ENCODE measurements at places on chromosomes 7 and 10. TPM values are rescaled to one million over a fixed set of nuclear protein-coding genes. Genes with fewer than 3 reads are reported as not detected.

GRCh38 chr10:21020545-21020944 lies 123.4 kb upstream of the NEBL start:
- peak; percentile 51 for DNase-seq

DNA sequence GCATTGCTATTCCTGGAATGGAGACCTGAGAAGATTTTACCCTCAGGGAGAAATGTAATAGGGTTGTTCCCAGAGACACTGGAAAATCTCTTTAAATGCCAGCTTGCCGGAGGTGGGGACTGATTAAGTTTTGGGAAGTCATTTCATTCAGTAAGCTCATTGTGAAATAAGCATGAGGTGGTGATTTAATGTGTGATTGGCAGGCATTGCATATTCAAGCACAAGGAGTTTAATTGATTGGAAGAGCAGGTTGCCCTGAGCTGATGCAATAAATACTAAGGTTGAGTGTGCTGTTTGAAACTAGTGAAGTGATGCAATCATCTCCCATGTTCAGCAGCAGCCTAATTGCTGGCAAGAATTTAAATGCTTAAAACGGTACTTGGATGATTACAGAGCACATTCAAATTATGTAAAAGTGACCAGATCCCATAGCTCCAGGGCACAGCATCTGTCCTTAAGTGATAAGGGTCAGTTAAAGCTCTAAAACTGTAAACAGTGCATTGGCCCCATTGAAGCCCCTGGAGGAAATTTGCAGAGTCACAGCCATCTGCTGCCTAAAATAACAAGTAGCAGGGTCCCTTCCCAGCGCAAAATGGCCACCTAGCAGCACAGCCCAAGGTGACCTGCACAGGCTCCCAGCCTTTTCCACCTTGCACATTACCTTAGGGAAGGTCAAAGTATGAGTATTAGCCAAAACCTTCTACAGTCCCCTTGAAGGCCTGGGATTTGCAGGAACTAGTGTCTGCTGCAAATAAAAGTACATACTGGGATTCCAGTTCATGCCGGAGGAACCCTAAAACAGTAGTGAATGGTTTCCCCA lies 92.1 kb downstream of the CCDC71L start:
- DNase-seq: peak; percentile 98

GRCh38 chr7:5649641-5650040 lies 131.8 kb downstream of the RNF216 start:
- no peak for DNase-seq

DNA sequence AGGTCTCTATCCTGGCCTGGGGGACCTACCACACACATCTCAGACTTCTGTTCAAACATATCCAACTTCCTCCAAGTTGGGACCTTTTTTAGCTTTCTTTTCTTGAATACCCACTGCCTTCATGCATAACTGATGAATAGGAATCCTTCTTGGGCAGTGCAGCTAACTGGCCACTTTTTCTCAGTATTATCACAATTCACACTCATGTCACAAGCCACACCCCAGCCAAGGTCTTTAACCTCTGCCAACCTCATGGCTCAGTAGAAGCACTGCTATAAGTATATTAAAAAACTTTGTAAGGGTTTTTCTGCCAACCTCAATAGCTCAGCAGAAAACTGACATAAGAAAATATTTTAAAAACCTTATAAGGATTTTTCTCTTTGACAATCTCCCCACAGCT lies 44.5 kb downstream of the HHEX start:
- no peak for DNase-seq

DNA sequence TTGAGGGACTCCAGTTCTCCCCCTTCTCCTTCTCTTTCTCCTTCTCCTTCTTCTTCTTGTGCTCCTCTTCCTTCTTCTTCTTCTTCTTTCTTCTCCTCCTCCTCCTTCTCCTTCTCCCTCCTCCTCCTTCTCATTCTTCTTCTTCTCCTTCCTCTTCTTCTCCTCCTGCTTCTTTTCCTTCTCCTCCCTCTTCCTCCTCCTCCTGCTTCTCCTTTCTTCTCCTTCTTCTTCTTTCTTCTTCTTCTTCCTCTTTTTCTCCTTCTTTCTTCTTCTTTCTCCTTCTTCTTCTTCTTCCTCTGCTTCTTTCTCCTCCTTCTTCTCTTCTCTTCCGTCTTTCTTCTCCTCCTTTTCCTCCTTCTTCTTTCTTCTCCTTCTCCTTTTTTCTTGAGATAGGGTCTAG lies 25.6 kb upstream of the LIMK1 start:
- no peak for DNase-seq

DNA sequence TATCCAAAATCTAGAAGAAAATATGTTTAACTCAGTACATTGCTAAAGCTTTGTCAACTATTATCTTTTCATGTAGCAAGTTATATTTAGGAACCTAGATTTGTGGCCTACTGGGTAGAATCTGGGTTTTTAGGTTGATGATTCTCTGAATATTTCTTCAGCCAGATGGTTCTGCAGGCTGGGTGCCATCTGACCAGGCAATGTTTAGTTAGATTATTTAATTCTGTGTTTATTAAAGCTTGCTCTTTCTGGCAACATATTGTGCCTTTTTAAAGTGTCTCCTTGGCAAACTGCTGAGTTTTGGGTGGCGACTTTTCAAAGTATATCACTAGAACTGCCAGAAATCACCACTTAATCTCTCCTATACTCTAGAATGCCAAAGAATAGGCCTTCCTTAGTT lies 114.1 kb downstream of the LHFPL3 start:
- DNase-seq: no peak

GRCh38 chr10:85995791-85996190 lies 370.8 kb downstream of the GRID1 start:
- DNase-seq: peak; percentile 57

GRCh38 chr7:10268034-10268433 lies 705.6 kb upstream of the PHF14 start:
- DNase-seq: no peak

DNA sequence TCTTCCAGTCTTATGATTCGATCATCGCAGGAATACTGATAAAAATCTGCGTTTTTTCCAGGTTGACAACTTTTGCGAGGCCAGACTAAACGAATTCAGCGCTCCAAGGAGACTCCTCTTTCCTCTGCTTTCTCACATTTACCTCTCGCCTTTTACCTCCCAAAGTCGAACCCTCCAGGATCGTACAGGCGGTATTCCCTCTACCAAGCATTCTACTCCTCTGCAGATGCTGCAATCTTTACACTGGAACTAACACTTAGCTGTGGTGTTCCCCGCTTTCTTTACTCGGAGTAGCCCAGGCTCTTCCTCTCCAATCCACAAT lies 449 bp downstream of the NUDT5 start:
- DNase-seq: no peak

- DNase-seq: no peak
These were observed 18.4 kb upstream of the EPHB6 start for GRCh38 chr7:142836426-142836825.

DNA sequence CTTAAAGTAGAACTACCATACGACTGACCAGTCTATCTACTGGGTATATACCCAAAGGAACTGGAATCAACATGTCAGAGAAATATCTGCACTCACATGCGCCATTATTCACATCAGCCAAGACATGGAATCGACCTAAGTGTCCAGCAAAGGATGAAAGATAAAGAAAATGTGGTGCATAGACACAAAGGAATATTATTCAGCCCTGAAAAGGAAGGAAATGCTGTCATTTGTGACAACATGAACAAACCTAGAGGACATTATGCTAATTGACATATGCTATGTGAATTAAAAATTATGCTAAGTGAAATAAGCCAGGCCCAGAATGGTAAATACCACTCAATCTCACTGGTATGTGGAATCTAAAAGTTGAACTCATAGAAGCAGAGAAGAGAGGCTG lies 123.7 kb downstream of the KLF6 start:
- no peak for DNase-seq

CHN2 gene
- total RNA-seq: 5.1 TPM

ACBD7 gene
- 0.63 TPM for total RNA-seq

NKX1-2 gene
- 0.35 TPM for total RNA-seq

AZGP1 gene
- 0.58 TPM for total RNA-seq

DPCD gene
- 24.2 TPM for total RNA-seq

SP4 gene
- 4.4 TPM for total RNA-seq

MBL2 gene
- total RNA-seq: not detected

CALD1 gene
- total RNA-seq: 183 TPM

CYP3A4 gene
- not detected for total RNA-seq

SBDS gene
- total RNA-seq: 156 TPM

NPC1L1 gene
- not detected for total RNA-seq
